ENCODE measurements at places on chromosomes 5 and 9. TPM values are rescaled to one million over a fixed set of nuclear protein-coding genes. Genes with fewer than 3 reads are reported as not detected.
A peak's percentile ranks its signal among the peaks of the same experiment; 100 is the strongest.

DNA sequence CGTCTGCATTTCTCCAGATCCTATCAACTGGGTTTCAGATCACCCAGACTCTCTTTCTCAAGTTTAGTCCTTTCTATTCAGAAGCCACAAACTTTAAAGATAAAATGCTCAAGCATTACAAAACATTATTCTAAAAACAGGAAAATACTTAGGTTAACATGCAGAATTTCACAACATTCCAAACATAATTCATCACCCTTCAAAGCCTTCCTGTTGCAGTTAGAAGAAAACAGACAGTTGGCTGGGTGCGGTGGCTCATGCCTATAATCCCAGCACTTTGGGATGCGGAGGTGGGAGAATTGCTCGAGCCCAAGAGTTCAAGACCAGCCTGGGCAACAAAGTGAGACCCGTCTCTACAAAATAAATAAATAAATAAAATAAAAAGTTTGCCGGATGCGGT lies 7.7 kb upstream of the OCLN start:
- no peak overlapping the region for H3K27ac ChIP-seq
- H3K27me3 ChIP-seq = no peaks in the 10 kb centered on the region
- no peak overlapping the region for H3K4me3 ChIP-seq

DNA sequence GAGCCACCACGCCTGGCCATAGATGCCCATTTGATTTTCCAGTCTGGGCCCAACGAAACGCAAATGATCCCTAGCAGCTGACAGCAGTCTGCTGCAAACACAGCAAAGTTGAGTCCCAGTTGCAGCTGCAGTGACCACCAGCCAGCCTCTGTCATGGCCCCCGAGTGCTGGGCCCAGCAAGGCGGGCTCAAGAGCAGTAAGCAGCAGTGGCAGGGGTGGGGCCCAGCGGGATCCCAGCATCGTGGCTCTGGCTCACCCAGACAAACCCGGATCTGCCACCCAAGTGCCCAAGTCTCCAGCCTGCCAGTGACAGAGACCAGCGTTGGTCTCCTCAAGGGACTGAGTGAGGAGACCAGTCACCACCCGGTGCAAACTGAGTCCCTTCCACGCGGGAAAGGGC lies 6.9 kb upstream of the LTC4S start:
- no peak for DNase-seq
- H3K4me3 ChIP-seq = no peak overlapping the region
- no peak overlapping the region for H3K27ac ChIP-seq
- H3K36me3 ChIP-seq = no peaks in the 10 kb centered on the region
- H3K4me1 ChIP-seq = no peaks in the 10 kb centered on the region

GRCh38 chr5:151154931-151155774 lies 2.4 kb downstream of the ANXA6 start:
- H3K4me1 ChIP-seq = peaks cover 42% of the 10 kb centered on the region
- peaks cover 2% of the 10 kb centered on the region for H3K27me3 ChIP-seq
- H3K4me3 ChIP-seq = peak overlapping the region; percentile 95
- no peak for DNase-seq
- no peaks in the 10 kb centered on the region for H3K36me3 ChIP-seq

CETN3 gene
- 28.7 TPM for total RNA-seq

- no peaks in the 10 kb centered on the region for H3K36me3 ChIP-seq
- no peak overlapping the region for H3K4me3 ChIP-seq
- H3K4me1 ChIP-seq = no peaks in the 10 kb centered on the region
- DNase-seq = no peak
Observed at GRCh38 chr9:73229543-73229942, 77.9 kb downstream of the ANXA1 start.

SPACA9 gene
- total RNA-seq = 5.0 TPM

PCDHGA4 gene
- 8.2 TPM for total RNA-seq

All from glutamatergic neuron (in vitro differentiated cells).